ENCODE measurements at places on chromosomes 2 and 18.

DNA sequence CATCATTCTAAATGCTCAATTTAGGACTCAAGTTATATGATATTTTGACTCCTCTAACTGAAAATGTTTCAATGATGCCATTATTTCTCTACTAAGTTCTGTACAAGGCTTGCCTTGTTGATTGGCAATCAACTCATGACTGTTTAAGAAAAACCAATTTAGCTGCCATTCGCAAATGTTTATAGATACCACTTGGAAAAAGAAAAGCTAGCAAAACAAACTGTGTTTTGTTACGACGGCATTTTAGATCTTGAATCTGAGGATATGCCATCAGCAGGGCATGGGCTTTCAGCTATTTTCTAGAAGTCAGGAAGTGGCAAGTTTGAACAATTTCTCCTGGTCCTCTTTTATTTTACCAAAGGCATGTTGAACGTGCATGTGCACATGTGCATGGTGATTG lies 65.3 kb downstream of the MREG start:
- H3K27me3 ChIP-seq, result no peaks in the 10 kb centered on the region
- H3K4me3 ChIP-seq, result no peak overlapping the region
- no peak overlapping the region for H3K27ac ChIP-seq
- peaks cover 30% of the 10 kb centered on the region for H3K36me3 ChIP-seq
- DNase-seq, result no peak
- no peaks in the 10 kb centered on the region for H3K4me1 ChIP-seq

DNA sequence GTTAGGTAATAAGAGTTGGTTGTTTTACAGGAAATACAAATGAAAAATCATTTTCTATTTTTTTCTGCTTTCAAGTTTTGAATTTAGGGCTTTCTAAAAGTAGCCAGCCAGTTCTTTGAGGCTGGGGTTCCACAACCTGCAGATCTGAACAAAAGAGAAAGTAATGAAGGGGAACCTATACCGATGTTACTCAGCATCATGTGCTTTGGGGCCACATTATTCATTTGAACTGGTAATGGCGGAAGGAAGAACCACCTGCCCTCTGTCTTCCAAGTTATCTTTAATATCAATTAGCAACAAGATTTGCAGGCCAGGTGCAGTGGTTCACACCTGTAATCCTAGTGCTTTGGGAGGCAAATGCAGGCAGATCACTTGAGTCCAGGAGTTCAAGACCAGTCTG lies 12.9 kb upstream of the MRO start:
- peaks cover 41% of the 10 kb centered on the region for H3K4me1 ChIP-seq
- no peak for DNase-seq
- H3K27me3 ChIP-seq, result no peaks in the 10 kb centered on the region
- peak overlapping the region; percentile 76 for H3K27ac ChIP-seq
- H3K36me3 ChIP-seq, result no peaks in the 10 kb centered on the region

DNA sequence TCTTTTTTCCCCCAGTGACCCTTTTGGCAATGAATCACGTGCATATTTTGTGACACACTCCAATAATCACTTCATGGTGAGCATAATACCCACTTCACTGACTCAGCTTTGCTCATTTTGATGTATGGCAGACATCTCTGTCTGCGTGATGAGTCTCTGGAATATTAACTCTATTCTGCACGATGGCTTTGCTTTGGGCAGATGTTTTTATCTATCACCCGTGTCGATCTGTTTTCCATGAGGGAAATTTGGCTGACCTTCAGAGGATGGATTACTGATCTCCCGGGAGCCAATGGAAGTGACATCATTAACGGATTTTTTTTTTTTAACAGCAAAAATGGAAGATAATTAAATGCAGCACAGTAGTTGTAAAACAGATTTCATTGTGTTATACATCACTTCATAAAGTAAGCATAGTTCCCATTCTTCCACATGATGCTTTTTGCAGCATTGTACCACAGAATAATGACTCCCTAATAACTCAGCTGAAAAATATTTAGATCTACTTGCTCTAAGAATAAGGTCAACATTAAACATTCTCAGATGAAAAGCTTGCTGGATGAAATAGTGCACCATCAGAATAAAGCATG lies 29.8 kb downstream of the CDC42EP3 start:
- H3K4me3 ChIP-seq, result no peak overlapping the region
- peaks cover 55% of the 10 kb centered on the region for H3K36me3 ChIP-seq
- no peak for DNase-seq
- no peaks in the 10 kb centered on the region for H3K27me3 ChIP-seq
- peaks cover 64% of the 10 kb centered on the region for H3K4me1 ChIP-seq

- H3K36me3 ChIP-seq, result no peaks in the 10 kb centered on the region
- no peak for DNase-seq
These were observed 22.0 kb upstream of the RPL31 start for GRCh38 chr2:100980046-100980445.

GRCh38 chr18:22032392-22032961 lies 136.9 kb upstream of the GATA6 start:
- DNase-seq, result no peak
- no peaks in the 10 kb centered on the region for H3K36me3 ChIP-seq
- peaks cover 1% of the 10 kb centered on the region for H3K27me3 ChIP-seq
- no peak overlapping the region for H3K4me3 ChIP-seq
- H3K4me1 ChIP-seq, result no peaks in the 10 kb centered on the region

DNA sequence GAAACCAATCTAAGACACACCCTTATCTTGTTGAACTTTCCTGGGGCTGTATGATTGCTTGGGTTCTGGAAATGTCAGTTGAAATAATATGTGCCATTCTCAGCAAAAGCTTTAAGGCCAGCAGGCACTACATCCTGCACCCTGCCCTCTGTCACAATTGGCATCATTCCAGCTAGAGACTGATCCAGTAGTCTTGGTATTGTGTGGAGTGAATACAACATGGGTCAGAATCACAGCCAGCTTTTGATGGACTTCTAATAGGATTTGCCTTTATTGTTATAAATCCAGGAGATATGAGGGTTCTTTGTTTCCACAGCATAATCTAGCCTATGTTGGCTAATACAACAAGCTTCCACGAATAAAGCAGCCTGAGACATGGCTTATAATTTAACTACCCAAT lies 617.0 kb upstream of the CDH2 start:
- no peak for DNase-seq
- no peak overlapping the region for H3K27ac ChIP-seq
- no peaks in the 10 kb centered on the region for H3K27me3 ChIP-seq
- no peaks in the 10 kb centered on the region for H3K4me1 ChIP-seq
- no peak overlapping the region for H3K4me3 ChIP-seq
- no peaks in the 10 kb centered on the region for H3K36me3 ChIP-seq

GRCh38 chr2:64677530-64677929 lies 23.8 kb upstream of the SERTAD2 start:
- H3K27ac ChIP-seq, result no peak overlapping the region
- no peak overlapping the region for H3K4me3 ChIP-seq
- H3K4me1 ChIP-seq, result peaks cover 35% of the 10 kb centered on the region
- H3K36me3 ChIP-seq, result no peaks in the 10 kb centered on the region
- no peak for DNase-seq

- DNase-seq, result no peak
- peaks cover 22% of the 10 kb centered on the region for H3K27me3 ChIP-seq
- no peaks in the 10 kb centered on the region for H3K36me3 ChIP-seq
- no peak overlapping the region for H3K27ac ChIP-seq
These were observed 100.1 kb downstream of the MRO start for GRCh38 chr18:50719471-50720324.

- H3K27me3 ChIP-seq, result no peaks in the 10 kb centered on the region
- no peak for DNase-seq
- no peaks in the 10 kb centered on the region for H3K4me1 ChIP-seq
- no peak overlapping the region for H3K27ac ChIP-seq
- no peak overlapping the region for H3K4me3 ChIP-seq
These were observed 259.8 kb upstream of the APCDD1 start for GRCh38 chr18:10194592-10194991.

DNA sequence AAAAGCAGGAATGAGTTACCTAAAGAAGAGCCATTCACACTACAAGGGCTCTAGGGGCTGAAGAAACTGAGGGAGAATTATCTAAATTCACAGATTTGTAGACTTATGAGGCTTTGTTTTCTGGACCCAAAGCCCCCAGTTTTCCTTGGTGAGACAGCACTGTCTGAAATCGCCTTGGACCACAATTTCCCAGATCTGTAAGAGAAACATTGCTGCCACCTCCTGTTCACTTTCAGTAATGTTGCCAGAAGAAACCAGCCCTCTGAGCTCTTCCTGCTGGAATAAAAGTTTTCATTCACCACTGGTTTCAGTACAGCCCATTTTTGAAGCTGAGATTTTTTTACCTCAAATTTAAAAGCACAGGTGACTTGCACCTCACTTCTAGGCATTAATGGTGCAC lies 169.2 kb downstream of the CDH20 start:
- H3K4me1 ChIP-seq, result no peaks in the 10 kb centered on the region
- no peak overlapping the region for H3K4me3 ChIP-seq
- no peak overlapping the region for H3K27ac ChIP-seq
- peaks cover 10% of the 10 kb centered on the region for H3K27me3 ChIP-seq

DNA sequence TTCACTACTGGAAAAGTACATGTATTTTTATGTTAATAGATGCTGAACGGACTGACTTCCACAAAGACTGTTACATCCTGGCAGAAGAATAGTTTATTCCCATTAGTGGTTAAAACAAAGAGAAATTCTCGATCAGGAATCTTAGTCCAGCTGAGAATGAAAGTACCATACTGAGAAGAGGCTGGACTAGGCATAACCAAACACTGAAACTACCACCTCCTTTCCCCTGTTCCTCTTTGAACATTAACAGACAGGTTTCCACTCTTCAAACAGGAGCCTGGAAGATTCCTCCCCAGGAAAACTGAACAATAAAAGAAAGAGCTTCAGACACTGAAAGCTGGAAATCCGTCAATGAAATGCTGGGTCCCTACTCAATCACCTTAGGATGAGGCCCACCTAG lies 25.8 kb downstream of the LDAH start:
- no peak overlapping the region for H3K27ac ChIP-seq
- peaks cover 70% of the 10 kb centered on the region for H3K36me3 ChIP-seq
- no peaks in the 10 kb centered on the region for H3K4me1 ChIP-seq
- H3K27me3 ChIP-seq, result no peaks in the 10 kb centered on the region
- DNase-seq, result no peak
- H3K4me3 ChIP-seq, result no peak overlapping the region

DNA sequence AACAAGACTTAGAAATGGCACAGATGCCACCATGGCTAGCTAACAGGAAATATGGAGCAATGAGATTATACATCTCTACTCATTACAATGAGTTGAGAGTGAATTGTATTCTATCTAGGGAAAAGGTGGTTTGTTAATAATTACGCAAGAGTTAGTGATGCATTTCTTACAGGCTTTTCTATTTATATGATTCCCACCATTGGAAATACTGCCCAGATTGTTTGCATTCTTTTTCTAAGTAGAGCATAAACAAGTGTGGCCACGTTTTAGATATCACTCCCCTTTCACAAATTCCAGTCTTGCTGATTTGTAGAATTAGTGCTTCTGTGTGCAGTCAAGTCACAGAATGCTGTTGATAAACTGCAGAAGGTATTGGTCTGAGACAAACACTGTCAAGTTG lies 56.6 kb downstream of the ZNF804A start:
- no peak overlapping the region for H3K4me3 ChIP-seq
- H3K27me3 ChIP-seq, result no peaks in the 10 kb centered on the region
- H3K27ac ChIP-seq, result no peak overlapping the region
- H3K36me3 ChIP-seq, result no peaks in the 10 kb centered on the region
- no peak for DNase-seq

GRCh38 chr2:207136874-207137273 lies 28.9 kb downstream of the KLF7 start:
- H3K27me3 ChIP-seq, result no peaks in the 10 kb centered on the region
- H3K36me3 ChIP-seq, result peaks cover 14% of the 10 kb centered on the region
- no peak overlapping the region for H3K27ac ChIP-seq
- no peak for DNase-seq

DNA sequence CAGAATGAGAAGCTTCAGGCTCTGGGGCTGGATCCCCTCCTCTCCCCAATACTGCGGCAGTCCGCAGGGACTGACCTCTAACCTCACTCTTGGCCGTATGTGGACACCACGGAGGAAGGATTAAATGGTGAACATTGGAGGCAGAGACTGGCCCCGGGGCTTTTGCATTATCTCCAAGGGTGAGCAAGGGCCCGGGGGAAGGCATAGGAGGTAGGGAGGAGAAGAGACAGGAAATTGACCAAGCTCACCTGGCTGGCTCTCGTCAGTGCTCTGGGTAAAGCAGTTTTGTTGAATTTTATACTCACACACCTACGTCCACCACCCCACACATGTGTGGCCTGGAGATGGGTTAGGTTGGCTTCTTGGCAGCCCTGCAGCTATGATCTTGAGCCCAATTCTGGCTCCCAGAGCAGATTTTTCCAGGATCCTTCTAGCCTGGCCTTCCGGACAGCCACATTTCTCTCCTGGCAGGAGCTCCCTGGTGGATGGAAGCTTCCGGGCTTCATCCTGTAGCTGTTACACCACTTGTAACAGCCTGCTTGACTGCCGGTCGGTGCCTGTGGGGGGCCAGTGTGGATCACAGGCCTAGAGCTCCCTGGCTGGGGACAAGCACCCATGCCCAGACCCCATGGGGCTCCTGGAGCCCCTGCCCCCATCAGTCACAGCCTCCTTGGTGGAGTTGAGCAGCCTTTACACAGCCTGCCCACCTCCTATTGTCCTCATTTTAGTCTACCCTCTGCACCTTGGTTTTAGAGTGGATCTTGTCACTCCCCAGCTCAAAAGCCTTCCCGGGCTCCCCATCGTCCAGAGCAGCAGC lies 7.6 kb downstream of the ITM2C start:
- no peaks in the 10 kb centered on the region for H3K27me3 ChIP-seq
- peak overlapping the region; percentile 76 for H3K4me3 ChIP-seq
- peak overlapping the region; percentile 93 for H3K27ac ChIP-seq
- peaks cover 19% of the 10 kb centered on the region for H3K36me3 ChIP-seq

- DNase-seq, result no peak
- no peaks in the 10 kb centered on the region for H3K36me3 ChIP-seq
- peaks cover 14% of the 10 kb centered on the region for H3K4me1 ChIP-seq
- H3K27ac ChIP-seq, result no peak overlapping the region
- peak overlapping the region; percentile 80 for H3K4me3 ChIP-seq
These were observed 108.7 kb upstream of the KCTD1 start for GRCh38 chr18:26656944-26657536.

GRCh38 chr2:209141142-209141541 lies 282.7 kb upstream of the MAP2 start:
- no peaks in the 10 kb centered on the region for H3K36me3 ChIP-seq
- H3K27me3 ChIP-seq, result no peaks in the 10 kb centered on the region
- no peak overlapping the region for H3K27ac ChIP-seq
- no peaks in the 10 kb centered on the region for H3K4me1 ChIP-seq

All from activated B cell treated with CpG ODN at 0.5 μM for 24 hours (primary cell).